Right lung (tissue), 10 donors: ENCODE measurements at places on chromosomes 7 and 10. TPM values are rescaled to one million over a fixed set of nuclear protein-coding genes. Genes with fewer than 3 reads are reported as not detected.

The DNAJC12 gene
- polyA plus RNA-seq: 9.4 TPM

The STEAP2 gene
- polyA plus RNA-seq: 9.2 TPM

DNA sequence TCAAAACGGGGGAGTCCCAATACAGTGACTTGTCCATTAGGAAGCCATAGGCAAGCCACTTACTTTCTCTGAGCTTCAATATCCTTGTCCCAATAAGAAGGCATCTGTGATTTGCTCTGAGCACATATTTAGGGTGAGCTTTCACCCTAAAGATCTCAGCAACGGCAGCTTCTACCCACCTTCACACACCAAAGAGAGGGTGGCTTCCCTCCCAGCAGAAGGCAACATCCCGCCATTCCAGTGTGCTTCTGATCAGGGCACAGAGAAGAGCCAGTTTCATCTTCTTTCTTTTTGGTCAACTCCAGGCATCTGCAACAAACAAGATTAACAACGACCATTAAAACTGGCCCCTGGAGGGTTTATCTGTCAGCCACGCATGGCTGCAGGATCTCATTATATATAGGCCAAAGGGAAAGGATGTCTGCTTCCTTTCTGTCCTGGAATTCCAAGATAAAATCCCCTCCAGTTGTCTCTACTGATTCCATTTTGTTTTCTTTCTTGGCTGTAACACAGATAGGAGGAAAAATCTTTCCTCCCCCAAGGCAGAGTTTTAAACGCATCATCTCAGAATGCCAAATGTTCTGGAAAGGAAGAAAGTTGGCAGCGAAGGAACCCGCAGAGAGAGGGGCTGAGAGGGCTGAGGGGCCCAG lies 491 bp upstream of the SH2D4B start:
- no peak for DNase-seq

DNA sequence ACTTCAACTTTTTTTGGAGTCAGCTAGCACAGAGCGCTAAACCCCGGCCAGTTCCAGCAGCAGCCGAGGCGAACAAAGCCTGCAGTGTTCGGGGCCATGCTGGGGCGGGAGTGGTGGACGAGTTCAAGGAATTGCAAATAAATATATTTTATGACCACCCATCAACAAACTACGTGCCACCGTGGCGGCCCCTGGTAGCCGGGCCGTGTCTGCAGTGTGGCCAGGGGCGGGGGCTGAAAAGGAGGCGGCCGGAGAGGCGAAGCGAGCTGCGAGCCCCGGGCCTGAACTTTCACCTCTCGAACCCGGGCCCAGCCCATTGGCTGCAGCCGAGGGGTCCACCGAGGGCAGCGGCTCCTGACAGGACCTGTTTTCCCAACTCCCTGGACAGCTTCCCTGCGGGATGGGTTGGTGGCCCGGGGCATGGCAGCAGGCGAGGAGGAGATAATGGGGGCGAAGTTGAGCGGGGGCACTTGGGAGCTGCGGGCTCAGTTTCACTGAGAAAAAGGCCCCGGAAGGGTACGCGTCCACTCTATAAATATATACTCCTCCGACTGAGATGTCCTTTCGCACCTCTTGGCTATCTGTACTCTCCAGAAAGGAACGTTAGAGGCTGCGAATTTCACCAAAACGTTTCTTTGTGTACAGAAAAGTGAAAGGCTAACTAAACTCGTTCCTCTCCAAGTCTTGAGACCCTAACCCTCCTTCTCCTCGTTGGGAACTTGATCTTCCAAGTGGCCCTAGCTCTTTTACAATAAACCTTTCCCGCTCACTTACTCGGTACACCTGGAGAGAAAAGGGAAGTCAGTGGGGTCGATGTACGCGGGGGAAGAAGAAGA lies 164.6 kb upstream of the PPP1R3A start:
- peak; percentile 23 for DNase-seq

DNA sequence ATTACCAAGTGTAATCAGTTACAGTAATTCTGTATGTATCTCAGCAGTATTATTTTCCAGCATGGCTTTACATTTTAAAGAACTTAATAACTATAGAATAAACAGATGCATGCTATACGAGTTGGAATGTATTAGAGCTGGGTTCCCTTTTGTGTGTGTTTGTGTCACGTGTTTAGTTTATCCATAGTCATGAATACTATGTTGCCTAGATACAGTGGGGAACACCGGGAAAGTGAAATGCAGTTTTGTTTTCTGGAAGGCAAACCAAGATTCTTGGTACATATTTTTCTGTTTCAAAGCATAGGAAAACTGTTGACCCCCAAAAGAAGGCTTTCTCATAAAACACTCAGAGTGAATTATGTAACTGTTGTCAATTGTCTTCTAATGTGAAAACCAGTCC lies 119.0 kb downstream of the FANK1 start:
- DNase-seq: no peak

DNA sequence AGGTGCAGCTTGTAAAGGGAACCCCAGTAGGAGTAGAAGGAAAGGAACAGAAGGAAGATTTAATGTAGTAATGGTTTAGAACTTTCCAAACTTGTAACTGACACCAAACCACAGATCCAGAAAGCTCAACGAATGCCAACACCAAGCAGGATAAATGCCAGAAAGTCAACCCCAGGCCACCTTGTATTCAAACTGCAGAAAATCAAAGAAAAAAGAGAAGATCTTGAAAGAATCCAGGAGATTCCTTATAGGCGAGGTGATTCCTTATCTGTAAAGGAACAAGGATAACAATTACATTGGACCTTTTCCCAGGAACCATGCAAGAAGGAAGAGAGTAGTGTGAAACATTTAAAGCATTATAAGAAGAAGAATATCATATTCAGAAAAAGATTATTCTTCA lies 93.6 kb downstream of the NKX6-2 start:
- no peak for DNase-seq
